ENCODE measurements at places on chromosomes 1 and 21. TPM values are rescaled to one million over a fixed set of nuclear protein-coding genes. Genes with fewer than 3 reads are reported as not detected.
A peak's percentile ranks its signal among the peaks of the same experiment; 100 is the strongest.

BRDT gene
- not detected for total RNA-seq

GRCh38 chr1:86546787-86547221 lies at the start of gene CLCA4:
TSS of gene CLCA4 (plus strand) at chr1:86547078. CDS start at chr1:86547120, 42 bp downstream.
- no peak for DNase-seq

OLFM3 gene
- not detected for total RNA-seq

DNA sequence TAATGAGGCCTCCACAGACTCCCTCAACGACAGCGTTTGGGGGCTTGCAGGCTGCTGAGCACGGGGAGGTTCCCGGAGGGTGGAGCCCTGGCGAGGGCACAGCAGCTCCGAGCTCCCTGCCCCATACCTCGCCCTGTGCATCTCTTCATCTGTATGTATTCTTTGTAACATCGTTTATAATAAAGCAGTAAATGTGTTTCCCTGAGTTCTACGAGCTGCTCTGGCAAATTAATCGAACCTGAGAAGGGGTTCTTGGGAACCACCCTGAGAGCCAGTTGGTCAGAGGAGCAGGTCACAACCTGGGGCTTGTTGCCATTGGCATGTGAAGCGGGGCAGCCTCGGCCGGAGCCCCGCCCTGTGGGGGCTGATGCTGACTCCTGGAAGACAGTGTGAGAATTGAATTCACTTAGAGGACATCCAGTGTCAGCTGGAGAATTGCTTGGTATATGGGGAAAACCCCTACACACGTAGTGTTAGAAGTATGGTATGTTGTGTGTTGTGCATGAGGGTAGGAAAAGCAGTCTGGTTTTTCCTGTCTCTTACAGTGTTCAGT lies 11.5 kb downstream of the SLC37A1 start:
- no peak for DNase-seq

- peak; percentile 93 for DNase-seq
Observed at GRCh38 chr1:77759071-77760028, at the start of gene USP33. TSS of gene USP33 (minus strand) at chr1:77759852. CDS start at chr1:77741697, 18,155 bp downstream.

GRCh38 chr1:22712502-22713271 lies 2.0 kb downstream of the EPHB2 start:
- DNase-seq: no peak

- DNase-seq: no peak
Observed at GRCh38 chr1:78645723-78646122, 3.9 kb upstream of the IFI44 start.

CD5L gene
- 0.20 TPM for total RNA-seq

- DNase-seq: no peak
Observed at GRCh38 chr1:203026666-203027663, 674 bp downstream of the PPFIA4 start.

GRCh38 chr1:192877283-192877886 lies 68.5 kb downstream of the RGS2 start:
- no peak for DNase-seq

- no peak for DNase-seq
Observed at GRCh38 chr1:91406773-91407389, 2.2 kb upstream of the HFM1 start.

EXTL1 gene
- total RNA-seq: 0.39 TPM

GRCh38 chr1:231359113-231359512 lies 21.0 kb downstream of the SPRTN start:
- peak; percentile 78 for DNase-seq

GRCh38 chr1:110241516-110241915 lies 31.4 kb downstream of the KCNC4 start:
- no peak for DNase-seq

HSD11B1 gene
- total RNA-seq: 1.3 TPM

GRCh38 chr1:230030122-230030821 lies 36.8 kb upstream of the GALNT2 start:
- DNase-seq: no peak

All from psoas muscle (tissue), 8 donors.